ENCODE measurements at places on chromosomes 1 and 21.

DNA sequence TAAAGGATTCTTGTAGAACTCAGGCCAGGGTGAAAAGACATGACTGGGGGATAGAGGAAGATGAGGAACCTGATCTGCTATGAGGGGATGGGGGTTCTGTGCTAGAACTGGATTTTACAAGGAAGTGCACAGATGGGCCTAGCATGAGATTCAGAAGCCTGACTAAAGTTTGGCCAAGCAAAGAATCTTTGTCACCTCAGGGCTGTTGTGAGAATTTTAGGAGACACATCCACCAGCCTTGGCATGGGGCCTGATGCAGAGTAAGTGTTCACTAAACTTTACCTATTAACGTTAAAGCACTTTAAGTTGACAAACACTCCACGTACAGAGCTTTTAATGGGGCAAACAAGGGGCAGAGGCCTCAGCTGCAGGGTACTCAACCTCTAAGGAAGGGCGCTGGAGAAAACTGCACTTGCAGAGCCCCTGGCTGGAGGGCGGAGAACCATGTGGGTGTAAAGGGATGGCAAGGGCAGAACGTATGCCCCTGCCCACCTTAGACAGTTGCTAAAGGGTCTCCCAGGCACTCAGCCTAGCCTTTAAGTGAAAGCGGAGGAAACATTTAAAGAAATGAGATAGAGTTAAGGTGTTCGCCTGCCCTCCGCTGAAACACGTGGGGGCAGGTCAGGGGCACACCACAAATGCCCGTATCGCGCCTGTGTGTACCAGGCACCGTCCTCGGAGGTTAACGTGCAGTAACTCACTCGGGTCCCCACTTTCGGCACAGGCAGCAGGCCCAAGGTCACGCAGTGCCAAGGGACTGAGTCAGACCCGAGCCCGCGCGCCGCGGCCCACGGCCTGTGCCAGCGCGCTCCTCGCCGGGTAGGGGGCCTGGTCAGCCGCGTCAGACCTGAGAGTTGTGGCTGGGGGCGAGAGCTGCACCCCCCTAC lies 990 bp upstream of the MRPS6 start:
- no peak for DNase-seq

DNA sequence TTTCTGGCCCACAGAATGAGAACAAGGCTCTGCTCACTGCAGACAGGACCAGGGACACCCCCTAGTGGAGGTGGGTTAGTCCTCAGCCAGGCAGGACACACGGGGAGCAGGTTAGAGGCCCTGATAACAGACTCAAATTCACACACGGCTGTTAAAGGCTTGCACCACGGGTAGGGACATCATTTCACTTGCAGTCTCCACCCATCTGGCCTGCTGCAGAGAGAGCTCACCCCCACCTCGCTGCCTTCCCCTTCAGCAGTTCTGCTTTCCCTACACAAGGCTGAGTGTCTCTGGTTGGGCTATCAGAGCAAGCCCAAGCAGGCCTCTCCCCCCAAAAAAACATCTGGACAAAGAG lies 20.6 kb downstream of the MEF2D start:
- DNase-seq, result no peak

- DNase-seq, result no peak
Measured at GRCh38 chr21:16262091-16262490, 532.3 kb downstream of the USP25 start.

- DNase-seq, result peak; percentile 13
Measured at GRCh38 chr1:158112994-158113758, 67.5 kb upstream of the CD1D start.

DNA sequence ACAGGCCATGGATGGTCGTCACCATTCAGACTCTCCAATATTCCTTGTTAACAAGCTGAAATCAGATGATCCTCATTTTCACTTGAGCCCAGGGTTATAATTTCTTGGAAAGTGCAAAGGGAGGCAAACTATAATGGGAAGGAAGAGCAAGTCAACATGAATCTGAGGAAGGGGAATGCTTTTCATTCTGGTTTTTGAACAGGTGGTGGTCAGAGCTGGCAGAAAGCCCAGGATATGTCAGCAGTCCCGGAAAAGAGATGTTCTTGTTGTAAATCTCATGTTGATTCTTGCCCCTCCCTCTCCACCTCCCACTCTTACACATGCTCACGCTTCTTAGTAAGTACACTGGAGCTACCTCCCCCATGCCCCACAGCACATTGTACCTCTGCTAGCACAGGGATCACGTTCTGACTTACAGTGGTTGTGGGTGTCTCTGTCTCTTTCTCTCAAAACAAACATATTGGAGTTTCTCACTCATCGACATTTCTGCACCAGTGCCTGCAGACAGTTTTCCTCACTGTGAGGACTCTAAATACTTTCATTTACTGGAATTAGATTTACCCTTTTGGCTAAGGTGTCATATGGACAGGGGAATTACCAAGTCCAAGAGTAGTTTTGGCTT lies 77.6 kb downstream of the XCL2 start:
- peak; percentile 61 for DNase-seq

DNA sequence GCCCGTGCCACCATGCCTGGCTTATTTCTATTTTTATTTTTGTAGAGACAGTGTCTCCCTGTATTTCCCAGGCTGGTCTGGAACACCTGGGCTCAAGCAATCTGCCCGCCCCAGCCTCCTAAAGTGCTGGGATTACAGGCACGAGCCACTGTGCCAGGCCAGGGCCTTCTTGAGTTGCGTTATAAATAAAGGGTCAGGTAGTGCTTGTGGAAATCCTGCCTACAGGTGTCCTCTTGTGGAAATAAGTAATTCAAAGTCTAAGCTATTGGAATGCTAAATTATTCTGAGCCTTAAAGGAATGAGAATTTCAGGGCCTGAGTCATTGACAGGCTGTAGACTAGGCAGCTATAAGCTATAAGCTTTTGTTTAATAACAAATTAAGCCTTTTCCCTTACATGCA lies 8.1 kb upstream of the SFT2D2 start:
- DNase-seq, result no peak

GRCh38 chr1:17683598-17683997 lies 71.5 kb upstream of the ACTL8 start:
- DNase-seq, result no peak

DNA sequence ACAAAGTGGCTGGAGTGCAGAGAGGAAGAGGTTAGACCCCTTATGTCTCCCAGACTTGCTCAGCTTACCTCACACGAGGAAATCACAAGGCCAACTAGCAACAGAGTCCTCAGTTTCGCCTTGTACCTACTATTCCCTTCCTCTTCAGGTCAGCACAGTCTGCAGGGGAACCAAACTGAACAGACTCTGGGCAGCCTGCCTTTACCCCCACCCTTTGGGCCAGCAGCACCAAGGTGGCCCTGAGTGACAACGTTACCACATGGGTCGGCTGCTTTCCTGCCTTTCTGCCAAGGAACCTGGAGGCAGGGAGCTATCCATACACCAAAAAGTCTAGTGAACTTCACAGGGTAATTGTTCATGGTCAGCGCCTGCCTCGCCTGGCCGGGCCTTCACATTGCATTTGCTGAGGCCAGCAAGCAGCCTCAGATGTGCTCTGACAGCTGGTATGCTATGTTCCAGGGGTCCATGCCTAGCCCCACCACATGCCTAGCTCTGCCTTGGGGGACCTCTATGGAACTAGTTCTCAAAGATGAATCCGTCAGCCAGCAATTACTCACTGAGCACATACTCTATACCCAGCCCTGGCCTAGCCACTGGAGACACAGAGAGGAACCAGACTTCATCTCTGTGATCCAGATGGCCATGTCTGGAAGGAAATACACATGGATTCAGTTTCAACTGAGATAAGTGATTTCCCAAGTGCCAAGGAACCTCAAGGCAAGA lies 69.6 kb downstream of the DMAP1 start:
- no peak for DNase-seq

DNA sequence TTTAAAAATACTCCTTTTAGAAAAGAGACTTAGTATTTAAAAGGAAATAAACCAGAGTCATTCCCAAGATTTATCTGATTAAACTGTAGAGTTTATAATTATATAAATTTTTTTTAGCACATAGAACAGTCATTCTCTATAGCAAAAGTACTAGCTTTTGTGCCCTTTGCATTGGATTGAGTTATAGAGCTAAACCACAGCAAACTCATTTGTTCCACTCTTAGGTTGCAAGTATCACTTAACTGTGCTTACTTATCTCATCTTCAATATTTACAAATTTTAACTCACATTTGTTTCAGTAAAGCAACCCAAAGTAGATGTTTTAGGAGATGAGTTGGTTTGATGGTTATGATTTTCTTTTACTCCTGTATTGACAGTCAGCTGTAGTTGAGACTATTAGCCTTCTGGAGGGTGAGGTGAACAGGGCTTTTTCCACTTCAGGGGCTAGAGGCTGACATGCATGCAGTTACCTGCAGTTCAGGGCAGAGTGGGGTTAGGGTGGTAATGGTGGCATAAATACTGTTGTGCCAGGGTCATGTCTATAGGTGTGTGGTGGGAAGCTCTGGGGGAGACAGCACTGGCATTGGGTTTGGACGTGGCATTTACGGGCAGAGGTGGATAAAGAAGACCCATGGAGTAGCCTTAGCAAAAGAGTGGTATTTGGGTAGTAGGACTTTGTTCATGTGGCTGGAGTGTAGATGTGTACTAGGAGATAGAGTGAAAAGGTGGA lies 42.1 kb downstream of the DYRK1A start:
- DNase-seq, result no peak

- DNase-seq, result no peak
Measured at GRCh38 chr1:22829309-22829989, 118.8 kb downstream of the EPHB2 start.

DNA sequence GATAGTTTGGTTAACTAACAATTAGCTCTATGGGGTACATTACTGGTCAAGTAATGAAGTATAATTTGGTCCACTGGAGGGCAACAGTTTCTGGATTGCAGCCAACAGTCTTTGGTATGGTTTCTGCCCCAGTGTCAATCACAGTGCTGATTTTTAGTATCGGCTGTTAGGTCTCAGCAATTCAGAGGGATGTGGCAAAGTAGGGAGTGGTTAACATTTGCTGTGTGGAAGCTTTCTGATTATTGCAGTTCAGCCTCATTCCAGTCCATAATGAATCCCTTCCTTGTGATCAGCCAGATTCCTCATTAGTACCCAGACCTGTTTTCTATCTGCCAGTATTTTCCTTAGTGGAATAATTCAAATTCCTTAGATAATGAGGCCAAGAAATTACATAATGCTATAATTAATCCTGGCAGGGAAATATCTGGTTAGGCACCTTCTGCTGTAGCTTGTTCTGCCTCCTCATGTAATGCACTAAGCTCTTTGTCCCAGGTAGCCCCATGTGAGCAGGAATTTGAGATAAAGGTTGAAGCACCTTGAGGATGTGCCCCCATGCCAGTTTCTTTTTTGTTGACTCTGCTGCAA lies 14.0 kb downstream of the F3 start:
- DNase-seq, result peak; percentile 9

DNA sequence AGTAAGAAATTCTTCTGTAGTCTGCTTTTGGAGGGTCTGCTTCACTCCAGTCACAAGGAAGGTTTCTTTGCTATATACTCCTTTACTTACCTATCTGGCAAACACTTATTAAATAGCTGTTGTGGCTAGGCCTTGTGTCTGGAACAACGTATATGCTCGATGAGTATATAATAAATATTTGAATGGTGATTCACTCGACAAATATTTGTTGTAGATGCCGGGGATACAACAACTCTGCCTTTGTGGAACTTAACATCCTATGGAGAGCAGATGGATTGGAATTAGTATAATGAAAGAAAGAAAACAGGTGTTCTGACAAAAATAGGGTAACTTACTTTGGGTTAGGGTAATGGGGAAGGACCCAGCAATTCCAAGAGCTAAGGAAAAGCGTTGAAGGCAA lies 31.1 kb downstream of the KPNA6 start:
- peak; percentile 53 for DNase-seq

DNA sequence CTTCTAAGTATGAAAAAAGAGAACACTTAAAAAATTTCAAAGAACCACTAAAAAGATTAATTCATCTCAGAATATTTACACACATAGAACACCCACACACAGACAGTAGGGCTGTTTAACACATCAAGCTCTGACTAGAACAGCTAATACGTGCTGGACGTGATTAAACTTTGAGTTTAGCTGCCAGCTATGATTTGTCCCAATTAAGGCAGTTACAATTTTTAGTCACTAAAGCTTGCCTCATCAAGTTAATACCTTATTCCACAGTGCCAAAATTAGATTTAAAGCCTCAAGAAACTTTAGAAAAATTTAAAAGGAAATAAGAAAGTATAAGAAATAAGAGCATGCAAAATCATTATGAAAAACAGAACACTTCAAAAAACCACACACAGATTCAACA lies 18.9 kb downstream of the SLC16A1 start:
- peak; percentile 29 for DNase-seq

DNA sequence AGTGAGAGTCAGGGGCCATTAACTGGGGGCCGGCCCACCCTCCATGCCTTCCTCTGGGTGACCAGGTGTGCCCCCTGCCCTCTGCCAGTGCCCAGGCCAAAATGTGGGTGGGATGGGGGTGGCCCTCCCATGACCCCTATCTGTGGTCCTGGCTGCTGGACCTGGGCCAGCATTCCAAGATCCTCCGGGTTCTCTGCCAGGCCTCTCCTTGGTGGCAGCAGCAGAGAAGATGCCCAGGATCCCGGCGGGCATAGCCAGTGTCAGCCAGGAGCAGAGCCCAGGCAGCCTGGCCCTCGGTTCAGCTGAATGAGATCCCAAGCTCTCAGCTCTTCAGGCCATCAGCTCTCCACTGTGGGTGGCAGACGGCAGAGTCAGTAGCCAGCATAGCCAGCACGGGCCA lies 31.3 kb upstream of the ACTRT2 start:
- no peak for DNase-seq

- no peak for DNase-seq
Measured at GRCh38 chr1:42979896-42980800, 21.5 kb upstream of the SLC2A1 start.
